ENCODE measurements at places on chromosomes 12 and 14.

- no peak for DNase-seq
These were observed 100.2 kb upstream of the EVL start for GRCh38 chr14:99964979-99965378.

DNA sequence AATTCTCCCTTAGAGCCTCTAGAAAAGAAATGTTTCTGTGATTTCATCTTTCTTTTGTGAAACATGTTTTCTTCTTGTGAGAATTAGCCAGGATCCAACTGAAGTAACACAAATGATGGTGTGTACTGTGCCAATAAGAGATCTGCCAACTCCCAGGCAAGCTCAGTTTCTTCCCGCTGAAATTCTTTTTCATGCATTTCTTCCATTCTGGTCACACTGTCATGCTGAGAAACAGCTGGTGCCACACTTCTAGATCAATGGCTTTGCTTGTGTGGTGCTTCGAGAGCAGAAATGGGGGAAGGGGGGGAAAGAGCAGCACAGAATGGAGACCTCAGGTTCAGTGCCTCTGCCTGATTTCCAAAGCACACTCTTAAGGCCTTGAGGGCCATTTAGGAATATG is 41.4 kb upstream of the FGF6 start:
- no peak for DNase-seq

GRCh38 chr14:94028450-94028826 is 2.3 kb downstream of the OTUB2 start:
- peak; percentile 51 for DNase-seq

DNA sequence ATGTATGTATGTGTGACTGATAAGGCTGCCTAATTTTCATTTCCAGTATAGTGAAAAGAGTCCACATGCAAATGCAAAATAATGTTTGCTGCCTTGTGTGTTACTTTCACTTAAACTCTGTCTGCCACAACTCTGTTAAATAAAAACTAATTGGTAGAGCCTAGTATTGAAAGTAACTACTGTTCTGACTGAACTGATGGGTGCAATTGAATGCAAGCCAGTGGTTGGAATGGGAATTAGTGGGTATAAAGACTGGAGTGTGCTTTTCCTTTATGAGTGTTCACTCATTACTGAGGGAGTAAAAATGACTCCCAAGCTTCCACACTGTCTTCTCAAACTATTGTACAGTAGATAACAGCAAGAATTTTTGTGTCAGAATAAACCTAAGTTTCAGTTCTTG is 571.0 kb downstream of the TMTC2 start:
- DNase-seq: no peak

DNA sequence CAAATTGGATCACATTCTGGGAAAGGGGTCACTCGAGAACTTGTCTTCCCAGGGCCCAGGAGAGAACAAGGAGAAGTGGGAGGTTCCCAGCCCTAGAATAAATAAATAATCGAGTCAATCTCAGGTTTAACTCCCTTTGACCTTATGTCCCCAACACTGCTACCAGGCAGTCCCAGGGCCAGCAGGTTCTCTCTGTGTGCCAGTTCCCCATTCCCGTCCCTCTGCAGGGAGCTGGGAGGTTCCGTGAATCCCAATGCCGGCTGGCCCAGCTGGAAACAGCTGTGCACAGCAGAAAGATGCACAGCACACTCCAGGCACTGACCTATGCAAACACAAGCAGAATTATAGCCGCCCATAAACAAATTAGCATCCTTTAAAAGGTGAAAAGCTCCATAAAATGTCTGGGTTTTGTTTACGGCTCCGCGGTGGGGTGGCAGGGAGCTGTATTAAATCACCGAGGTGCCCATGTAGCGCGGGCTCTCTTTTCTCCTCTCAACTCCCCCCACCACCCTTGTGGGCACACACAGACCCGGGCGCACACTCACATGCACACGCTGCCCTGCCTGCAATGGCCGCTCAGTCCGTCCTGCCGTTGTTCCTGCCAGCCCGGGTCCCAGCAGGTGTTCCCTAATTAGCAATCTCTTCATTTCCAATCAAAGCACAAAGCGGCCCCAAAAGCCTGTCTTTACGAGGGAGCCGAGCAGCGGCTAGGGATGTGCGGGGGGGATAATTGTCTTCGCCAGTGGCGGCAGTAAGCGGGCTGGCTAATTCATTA is 46.6 kb upstream of the ESRRB start:
- no peak for DNase-seq

GRCh38 chr14:101225157-101226152 is 321.9 kb upstream of the RTL1 start:
- no peak for DNase-seq

- no peak for DNase-seq
These were observed 9.5 kb downstream of the VASH1 start for GRCh38 chr14:76770521-76771436.

DNA sequence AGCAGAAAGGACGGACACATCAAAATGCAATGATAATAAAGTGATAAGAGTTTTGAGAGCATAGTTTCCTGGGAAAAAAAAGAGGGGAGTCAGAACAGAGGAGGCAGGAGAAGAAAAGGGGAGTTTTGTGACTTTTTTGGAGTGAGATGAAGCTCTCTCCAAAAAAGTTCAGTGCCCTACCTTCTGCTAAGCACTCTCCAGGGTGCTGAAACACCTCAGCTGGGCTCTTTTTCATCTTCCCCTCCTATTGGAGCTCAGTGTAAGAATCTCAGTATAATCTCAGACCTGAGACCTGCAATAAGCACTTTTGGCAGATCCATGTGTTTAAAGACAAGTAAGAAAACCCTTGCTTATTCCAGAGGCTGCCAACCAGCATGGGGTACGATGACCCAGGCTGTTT is 58.9 kb upstream of the SRRM4 start:
- DNase-seq: no peak

GRCh38 chr12:1838994-1839365 is 18.6 kb downstream of the LRTM2 start:
- DNase-seq: no peak

- peak; percentile 65 for DNase-seq
These were observed 1.2 kb upstream of the TNFAIP2 start for GRCh38 chr14:103121846-103122584.

GRCh38 chr12:12091977-12092663 is 21.4 kb downstream of the BCL2L14 start:
- no peak for DNase-seq

DNA sequence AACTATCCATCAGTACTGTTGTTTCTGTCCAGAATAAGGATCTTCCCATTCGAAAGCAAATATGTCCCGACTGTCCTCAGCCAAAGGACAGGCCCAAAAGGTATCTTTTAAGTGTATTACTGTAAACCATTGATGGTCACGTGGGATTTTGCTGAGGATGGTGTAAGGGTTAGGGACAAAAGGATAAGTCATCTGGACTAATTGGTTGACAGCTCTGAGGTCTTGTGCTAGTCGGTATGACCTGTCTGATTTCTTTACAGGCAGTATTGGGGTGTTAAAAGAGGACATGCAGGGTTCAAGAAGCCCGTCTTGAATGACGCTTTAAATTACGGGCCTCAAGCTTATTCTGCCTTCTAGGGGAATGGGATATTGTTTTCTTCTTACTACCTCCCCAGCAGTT is 24.4 kb downstream of the CLEC2A start:
- DNase-seq: no peak

DNA sequence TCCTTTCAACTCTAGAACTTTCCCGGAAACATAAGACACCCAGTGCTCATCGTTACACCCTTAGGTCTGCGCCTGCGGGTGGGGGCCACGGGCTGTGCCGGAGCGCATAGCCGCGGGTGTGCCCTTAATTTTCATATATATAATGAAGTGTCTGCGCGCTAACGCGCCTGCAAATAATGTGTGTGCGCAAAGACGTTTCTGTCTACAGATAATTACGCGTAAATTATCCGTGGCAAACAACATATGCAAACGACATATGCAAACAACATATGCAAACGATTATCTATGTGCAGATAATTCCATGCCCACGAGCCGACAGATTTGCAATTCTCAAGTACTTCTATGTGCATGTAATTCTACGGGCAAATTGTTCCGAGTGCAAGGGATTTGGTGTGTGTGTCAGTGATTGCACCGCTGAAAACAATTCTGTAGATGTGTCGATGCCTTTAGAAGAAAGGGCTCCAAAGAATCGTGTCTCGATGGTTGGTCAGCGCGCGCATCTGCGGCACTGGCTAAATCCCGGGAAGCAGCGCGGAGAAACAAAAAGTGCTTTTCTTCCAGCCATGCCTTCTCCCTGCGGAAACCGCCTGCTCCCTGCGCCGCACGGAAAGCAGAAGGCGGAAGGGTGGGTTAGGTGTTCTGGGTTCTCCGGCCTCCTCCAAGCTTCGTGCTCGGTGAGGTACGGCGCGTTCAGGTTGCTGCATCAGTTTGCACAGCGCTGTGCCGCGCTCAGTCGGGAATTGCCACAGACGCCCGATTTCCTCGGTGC is 34.5 kb upstream of the TBX5 start:
- DNase-seq: no peak

GRCh38 chr14:75277815-75278421 is 710 bp upstream of the FOS start:
- no peak for DNase-seq

DNA sequence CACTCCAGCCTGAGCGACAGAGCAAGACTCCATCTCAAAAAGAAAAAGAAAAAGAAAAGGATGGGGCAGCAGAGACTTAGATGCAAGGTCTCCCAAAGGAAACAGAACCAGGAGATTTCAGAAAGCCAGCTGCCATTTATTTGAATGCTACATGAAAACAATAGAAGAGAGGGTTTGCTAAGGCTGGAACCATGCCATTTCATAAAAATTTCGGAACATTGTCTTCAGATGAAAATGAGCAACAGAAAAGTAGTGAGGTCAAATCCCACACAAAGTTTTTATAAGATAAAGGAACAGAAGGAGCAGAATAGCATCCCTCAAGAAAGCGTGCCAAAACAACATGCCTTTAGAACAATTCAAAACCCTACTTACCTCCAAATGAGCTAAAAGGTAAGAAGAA is 175.3 kb downstream of the ETV6 start:
- DNase-seq: no peak

DNA sequence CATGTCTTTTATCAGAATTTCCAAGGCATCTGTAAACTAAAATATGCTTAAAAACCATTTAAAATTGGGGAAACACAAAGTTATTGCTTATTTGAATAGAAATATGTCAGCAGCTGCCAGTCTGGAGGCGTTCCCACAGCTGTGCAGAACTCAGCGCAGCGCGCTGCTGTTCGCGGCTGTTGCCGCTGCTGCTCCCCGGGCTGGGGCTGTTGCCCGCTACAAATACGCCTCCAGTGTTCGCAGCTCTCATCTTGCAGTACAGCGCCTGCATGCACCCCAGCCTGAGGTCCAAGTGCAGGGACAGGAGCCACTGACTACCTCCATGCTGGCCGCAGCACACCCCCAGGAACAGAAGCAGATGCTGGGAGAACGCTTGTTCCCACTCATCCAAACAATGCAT is 216.2 kb downstream of the SLC16A7 start:
- no peak for DNase-seq

DNA sequence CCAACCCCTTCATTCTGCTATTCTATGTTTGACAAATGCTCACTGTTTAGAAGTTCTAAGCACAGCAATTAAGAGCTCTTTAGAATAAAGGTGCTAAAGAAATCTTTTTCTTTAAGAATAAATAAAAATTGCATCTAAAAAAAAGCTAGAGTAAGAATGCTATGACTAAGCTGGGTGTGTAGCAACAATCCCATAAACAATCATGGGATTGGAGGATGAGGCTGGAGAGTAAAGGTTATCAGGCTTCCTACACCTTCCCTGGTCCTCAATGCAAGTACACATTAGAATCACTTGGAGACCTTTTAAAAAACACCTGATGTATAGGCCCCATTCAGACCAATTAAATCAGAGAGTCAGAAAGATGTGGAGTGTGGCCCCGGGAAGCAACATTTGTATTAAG is 88.3 kb downstream of the CIT start:
- DNase-seq: no peak

DNA sequence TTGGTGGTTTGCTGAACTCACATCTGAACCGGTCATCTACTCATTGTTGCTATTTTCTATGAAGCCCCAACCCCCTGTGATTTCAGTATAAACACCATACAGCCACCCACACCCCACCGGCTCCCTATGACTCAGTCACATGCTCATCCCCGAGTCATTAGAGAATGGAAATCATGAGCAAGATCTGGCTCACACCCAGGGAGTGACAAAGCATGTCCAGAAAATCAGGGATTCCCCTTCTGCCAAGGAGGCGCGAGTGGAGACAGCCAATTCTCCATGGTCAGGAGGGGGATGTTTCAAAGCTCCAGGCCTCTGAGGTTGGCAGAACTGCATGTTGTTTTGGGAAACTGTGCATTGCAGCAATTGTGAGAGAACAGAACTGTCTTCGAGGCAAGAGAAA is 657.5 kb upstream of the TBX3 start:
- DNase-seq: no peak

DNA sequence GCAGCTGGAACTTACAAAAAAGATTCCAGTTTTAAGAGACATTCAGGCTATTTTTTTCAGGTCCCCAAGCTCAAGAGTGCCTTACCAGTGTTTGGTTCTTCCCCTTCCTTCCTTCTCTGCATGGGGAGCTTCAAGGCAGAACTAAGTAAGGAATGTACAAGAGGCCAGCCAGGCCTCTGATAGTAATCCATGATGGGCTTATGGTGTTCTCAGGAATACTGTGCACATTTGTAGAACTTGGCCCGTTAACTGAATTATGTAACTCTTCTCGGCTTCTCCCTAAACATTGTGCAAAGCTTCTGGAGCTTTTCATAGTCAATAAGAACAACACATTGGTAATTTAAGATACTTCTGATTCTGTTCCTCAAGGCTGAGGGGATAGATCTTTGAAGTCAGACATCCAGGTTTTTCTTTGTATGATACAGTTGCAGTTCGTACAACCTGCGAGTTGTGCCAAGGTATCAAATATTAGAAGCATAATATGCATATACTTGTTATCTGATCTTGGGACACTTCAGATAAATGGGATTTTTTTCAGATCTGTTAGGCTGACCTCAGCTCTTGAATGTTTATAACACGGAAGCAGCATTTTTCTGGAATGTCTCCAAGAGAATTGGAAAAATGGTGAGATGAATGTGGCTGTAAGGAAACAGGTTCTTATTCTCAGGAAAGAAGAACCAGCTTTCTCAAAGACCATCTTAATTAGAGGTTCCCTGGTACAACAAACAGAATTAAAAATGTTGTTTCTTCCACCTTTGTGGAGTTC is 148.6 kb downstream of the ANO4 start:
- no peak for DNase-seq

DNA sequence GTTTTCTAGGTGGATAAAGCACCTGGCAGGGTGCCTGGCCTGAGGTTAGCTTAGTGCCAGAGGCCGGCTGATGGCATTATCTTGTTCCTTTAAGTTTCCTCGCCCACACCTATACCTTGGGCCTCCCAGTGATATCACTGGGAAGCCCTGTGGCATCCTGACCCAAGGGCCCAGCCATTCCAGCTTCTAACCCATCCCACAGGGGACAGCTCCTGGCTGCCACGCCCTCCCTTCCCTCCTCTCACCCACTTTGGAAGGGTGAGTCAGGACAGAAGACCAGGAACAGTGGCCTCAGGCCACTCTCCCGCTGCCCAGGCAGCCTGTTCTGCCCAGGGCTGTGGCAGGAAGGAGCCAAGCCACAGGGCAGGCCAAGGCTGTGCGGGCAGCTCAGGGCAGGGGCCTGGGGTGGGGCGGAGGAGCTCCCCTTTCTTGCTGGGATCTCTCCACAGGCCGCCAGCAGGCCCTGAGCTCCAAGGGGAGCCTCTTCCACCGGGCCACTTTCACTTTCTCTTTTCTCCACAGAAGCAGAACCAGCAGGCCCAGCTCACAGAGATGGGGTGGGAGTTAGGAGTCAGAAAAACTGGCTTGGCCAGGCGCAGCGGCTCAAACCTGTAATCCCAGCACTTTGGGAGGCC is 75.1 kb downstream of the IRF2BPL start:
- DNase-seq: peak; percentile 69
